ENCODE measurements at places on chromosomes 11 and 22.

GRCh38 chr11:33772300-33772699 lies 2.0 kb downstream of the FBXO3 start:
- DNase-seq, result no peak

- DNase-seq, result no peak
Observed at GRCh38 chr11:76604626-76605241, 65.8 kb downstream of the LRRC32 start.

DNA sequence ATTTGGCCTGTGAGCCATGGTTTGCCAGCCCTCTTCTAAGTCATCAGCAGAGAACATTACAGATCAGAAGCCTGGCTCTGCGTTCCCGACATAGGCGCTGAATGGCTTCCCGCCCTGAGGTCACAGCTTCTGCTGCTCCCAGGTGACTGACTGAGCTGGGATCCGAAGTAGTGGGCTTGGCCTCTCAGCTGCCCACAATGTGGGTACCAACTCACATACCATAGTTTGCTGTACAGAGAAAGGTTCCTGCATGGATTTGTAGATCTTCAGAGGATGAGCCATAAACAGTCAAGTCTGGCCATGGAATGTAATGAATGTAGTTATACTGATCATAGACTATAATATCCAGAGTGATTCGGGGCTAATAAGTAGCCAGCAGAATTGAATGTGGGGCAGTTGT lies 42.6 kb downstream of the TEAD1 start:
- DNase-seq, result no peak

- no peak for DNase-seq
Observed at GRCh38 chr22:29214232-29214631, 8.5 kb downstream of the EMID1 start.

DNA sequence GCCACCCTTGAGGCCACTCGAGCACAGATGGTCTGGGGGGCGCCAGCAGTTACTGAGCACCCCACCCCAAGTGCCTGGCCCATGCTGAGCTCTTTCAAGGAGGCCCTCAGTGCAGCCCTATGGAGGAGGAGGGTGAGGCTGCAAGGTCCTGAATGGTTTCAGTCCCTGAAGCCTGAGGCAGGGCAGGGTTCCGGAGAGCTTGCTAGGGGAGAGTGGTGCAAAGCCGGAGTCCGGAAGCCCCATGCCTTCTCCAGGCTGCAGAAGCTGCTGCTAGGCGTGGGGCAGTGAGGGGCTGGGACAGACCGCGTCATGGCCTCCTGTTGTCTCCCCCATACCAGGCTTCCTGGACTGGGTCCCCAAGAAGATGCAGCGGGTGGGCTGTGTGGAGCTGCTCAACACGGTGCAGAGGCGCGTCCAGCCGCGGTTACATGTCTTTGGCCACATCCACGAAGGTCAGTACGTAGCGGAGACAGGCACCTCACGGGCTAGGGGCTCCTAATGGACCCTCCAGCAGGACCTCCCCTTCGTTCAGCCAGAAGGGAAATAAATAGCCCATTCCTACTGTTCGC lies 90.6 kb downstream of the MPPED1 start:
- no peak for DNase-seq

- DNase-seq, result peak; percentile 46
Observed at GRCh38 chr11:48109046-48109666, 107.5 kb upstream of the OR4B1 start.

DNA sequence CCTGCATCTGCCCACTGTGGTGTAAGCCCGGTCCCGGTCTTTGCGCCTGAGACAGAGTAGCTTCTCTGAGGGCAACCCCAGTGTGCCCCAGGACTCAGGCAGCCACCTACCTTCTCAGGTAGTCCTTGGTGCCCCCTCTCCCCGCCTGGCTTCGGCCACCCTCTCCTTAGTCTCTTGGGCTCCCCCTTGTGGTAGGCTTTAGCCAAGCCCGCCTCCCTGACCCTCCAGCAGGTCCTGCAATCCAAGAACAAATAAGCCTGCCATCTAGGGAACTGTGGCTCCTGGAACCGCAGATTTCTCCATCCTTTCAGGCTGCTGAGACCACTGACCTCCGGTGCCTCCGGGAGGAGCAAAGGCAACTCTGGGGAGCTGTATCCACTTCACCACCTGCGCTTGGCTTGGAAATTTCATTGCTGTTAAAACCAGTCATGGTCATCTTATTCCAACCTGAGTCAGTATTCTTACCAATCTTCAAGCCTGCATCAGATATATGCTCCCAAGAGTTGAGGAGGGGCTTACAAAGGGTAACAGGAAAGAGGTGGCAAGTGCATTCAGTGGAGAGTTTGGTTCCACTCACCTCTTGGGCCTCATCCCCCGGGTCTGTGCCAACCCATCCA lies 52.8 kb upstream of the TENM4 start:
- peak; percentile 90 for DNase-seq

- peak; percentile 48 for DNase-seq
Observed at GRCh38 chr11:35794850-35795249, 132.3 kb downstream of the TRIM44 start.

GRCh38 chr11:125373426-125374391 lies 122.4 kb downstream of the FEZ1 start:
- no peak for DNase-seq

GRCh38 chr11:132006884-132007580 lies 636.6 kb downstream of the NTM start:
- DNase-seq, result no peak

GRCh38 chr11:79438631-79439409 lies 2.0 kb downstream of the TENM4 start:
- DNase-seq, result peak; percentile 53

DNA sequence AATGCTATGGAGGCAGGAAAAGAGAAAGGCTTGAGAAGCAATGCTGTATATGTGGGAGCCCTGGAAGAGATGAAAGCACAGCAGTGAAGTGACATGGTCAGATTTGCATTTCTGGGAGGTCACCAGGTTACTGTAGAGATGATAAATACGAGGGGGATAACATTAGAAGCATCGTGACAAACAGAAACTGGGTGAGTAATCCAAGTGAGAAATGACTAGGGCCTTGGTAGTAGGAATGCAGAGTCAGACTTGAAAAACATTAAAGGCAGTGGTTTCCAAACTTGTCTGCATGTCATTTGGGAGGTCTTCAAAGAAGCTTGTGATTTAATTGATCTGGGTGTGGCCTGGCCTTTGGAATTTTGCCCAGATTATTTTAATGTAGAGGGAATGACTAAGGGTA lies 43.9 kb downstream of the CCDC34 start:
- peak; percentile 23 for DNase-seq

GRCh38 chr11:121544956-121545355 lies 92.2 kb upstream of the SORL1-AS1 start:
- DNase-seq, result no peak

- DNase-seq, result no peak
Observed at GRCh38 chr11:126929179-126930061, 71.2 kb downstream of the KIRREL3 start.

DNA sequence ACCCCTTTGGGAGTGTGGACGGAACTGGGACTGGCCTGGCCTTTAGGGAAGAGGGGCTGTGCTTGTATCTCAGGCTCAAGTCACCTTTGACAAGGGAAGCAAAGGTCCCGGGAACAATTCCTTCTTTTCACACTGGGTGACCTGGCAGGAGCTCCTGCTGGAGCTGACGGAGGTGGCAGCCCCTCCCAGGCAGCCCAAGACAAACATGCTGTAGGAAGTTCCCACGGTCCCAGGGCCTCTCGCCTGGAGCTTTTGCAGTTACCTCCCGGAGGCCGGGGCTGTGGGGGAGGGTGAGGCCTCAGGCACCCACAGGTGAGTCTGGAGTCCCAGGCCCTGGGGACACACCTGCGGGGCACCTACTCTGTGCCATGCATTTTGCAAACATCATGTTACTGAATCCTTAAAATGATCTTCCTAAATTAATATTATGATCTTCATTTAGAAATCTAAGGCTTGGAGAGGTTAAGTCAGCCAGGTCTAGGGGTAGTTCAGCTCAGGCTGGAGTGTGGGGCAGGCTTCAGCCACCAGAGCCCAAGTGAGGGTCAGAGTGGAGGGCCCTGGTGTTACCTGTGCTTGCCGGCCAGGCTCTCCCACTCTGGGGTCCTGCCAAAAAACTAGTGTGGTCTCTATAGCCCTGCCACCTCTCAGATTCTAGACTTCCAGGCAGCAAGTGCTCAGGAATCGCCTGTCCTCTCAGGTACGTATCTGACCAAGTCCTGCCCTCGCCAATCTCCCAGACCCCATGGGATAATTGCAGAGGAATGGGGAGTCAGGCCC lies 15.7 kb upstream of the MYEOV start:
- no peak for DNase-seq

DNA sequence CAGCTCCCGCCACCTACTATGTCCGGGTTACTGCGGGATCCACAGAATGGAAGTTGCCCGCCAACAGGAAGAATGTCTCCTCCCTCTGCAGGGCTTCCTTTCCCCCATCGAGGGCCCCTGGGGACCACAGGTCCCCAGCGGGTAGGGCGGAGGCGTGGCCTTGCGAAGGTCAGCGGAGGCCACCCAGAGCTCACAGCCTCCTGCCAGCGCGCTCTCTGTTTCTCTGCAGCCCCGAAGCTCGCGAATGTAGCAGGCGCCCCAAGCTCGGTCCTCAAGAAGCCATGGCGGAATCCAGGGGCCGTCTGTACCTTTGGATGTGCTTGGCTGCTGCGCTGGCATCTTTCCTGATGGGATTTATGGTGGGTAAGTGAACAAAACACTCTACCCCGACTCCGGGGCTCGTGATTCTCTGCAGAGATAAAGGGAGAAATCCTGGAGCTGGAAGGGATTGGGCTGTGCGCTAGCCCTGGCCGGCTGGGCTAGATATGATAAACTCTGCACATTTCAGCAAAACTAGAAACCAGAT lies at the start of gene NAALAD2:
Gene NAALAD2 (plus strand): TSS at position 186 of the 526 bp plus-strand sequence. CDS start 96 bp downstream, at position 282.
- no peak for DNase-seq

DNA sequence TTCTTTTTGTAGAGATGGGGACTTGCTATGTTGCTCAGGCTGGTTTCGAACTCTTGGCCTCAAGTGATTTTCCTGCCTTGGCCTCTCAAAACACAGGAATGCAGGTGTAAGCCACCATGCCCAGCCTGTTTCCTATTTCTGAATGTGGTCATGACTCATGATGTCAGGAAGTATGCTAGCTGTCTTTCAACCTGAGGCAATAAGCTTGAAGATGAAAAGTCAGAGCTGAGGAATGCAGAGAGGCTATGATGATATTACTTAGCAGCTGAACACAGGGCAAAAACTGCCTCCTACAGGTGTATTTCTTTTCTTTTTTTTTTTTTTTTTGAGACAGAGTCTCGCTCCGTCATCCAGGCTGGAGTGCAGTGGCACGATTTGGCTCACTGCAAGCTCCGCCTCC lies 9.0 kb upstream of the NUCB2 start:
- peak; percentile 42 for DNase-seq

GRCh38 chr22:22022947-22023534 lies 40.5 kb upstream of the TOP3B start:
- no peak for DNase-seq

DNA sequence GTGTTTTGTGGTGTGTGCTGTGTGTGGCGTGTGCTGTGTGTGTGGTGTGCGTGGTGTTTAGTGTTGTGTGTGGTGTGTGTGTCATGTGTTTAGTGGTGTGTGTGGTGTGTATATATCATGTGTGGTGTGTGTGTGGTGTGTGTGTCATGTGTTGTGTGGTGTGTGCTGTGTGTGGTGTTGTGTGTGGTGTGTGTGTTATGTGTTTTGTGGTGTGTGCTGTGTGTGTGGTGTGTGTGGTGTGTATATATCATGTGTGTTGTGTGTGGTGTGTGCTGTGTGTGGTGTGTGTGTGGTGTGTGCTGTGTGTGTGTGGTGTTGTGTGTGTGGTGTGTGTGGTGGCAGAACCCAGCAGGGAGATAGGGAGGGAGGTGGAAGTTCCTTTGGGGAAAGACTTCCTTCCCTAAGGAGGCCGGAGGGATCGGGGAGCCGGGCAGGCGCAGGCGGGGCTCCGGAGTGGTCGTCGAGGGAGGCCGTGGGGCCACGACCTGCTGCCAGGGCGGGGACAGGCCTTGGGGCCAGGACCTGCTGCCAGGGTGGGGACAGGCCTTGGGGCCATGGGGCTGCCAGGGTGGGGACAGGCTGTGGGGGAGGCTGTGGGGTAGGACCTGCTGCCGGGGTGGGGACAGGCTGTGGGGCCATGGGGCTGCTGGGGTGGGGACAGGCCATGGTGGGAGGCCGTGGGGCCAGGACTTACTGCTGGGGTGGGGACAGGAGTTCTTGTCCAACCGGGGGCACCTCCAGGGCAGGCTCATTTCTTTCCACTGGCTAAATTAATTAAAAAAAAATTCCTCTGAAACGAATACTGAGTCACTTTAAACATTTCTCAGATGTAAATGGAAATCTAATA lies 15.2 kb downstream of the PIM3 start:
- no peak for DNase-seq

- DNase-seq, result no peak
Observed at GRCh38 chr11:126305699-126306098, 1.8 kb downstream of the DCPS start.

DNA sequence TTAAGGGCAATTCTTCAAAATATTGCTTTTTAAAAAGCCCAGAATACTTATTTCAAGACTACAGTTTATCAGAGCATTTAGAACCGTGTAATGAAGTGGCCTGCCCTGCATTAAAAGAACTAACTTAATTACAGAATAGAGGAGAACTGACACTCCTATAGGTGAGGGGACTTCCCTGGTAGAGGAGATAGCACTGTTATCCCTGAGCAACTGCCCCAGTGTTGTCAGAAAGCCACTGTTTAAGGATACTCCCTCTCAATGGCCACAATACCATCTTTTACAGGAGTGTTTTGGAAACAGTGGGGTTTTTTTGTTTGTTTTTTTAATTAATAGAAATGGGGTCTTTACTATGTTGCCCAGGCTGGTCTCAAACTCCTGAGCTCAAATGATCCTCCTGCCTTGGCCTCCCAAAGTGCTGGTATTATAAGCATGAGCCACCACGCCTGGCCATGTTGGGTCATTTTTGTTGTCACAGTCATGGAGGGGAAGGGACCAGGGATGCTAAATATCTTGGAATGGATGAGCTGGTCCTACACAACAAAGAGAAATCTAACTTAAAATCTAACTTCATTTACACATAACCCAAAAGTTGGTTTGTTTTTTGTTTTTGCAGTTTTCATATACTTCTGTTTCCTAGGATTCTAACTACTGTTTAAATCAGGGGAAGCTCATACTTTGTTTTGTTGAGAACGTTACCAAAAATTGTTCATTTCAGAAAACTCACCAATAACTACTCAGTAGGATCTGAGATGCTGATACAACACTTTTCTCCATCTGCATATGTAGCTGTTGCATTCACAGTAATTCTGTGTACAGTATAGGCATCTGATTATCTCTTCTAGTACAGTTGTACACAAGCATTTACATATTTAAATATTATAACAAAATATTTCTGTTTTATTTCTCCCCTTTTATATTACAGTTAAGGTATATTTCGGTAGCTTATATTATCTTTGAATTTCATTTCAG lies 8.1 kb downstream of the RPL27A start:
- DNase-seq, result no peak

DNA sequence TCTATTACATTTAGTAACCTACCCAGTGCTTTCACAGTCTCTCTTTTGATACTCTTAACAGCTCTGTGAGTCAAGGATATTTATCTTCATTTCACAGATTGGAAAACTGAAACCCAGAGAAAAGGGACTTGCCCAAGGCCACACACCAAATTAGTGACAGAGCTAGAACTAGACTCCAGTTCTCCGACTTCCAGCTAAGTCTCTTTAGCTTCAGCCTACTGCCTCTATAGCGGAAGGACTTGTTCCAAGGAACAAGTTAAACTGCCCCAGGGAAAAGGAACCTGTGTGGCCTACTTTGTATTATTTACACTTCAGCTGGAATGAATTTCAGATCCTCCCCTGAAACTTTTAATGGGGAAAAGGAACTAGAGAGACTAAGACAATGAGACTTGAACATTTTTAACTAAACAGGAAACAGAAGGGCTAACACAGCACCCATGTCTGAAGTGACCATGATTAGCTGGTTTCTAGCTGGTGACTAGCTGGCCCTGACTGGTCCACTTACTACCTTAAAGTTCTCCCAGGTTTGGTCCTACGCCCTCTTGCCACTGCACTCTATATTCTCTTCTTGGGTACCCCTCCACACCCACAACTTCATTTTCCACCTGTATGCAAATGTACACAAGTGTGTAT lies 1.3 kb downstream of the LRRC51 start:
- no peak for DNase-seq

All from H54 (cell line).